ENCODE measurements at places on chromosomes 5 and 9.

- DNase-seq: no peak
These were observed 26.1 kb downstream of the CHD1 start for GRCh38 chr5:98902733-98903132.

GRCh38 chr5:120539471-120539870 is 75.4 kb downstream of the PRR16 start:
- DNase-seq: no peak

DNA sequence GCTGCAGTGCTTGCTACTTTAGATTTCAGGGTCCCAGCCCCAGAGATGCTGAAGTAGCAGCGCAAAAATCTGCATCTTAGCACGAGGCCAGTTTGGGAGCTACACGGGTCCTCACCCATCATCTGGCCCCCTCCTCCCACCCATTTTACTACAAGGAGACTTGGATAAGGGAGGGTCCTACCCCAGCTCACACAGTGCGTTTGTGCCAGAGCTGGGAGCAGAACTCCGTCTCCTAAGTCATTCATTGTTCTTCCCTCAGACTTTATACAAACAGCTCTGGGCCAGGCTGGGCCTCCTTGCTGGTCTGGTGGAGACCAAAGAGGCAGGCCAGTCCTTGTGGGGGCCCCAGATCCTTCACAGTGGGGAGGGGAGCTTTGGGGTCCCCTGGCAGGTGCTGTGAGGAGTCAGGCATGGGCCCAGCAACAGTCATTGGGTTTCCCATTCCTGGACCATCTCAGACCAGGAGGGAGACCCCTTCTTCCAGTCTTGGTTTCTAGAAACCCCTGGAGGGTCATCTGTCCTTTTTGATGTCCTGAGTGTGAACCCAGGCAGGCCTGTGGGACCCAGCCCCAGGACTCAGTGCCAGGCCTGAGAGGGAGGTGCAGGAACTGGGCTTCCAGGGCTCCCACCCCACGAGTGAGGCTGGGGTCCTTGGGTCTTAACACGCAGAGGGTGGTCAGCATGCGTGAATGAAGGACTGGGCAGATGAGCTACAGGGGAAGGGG is 2.3 kb upstream of the IL17B start:
- DNase-seq: no peak

- DNase-seq: no peak
These were observed 466.2 kb downstream of the RAB3C start for GRCh38 chr5:59049095-59049494.

DNA sequence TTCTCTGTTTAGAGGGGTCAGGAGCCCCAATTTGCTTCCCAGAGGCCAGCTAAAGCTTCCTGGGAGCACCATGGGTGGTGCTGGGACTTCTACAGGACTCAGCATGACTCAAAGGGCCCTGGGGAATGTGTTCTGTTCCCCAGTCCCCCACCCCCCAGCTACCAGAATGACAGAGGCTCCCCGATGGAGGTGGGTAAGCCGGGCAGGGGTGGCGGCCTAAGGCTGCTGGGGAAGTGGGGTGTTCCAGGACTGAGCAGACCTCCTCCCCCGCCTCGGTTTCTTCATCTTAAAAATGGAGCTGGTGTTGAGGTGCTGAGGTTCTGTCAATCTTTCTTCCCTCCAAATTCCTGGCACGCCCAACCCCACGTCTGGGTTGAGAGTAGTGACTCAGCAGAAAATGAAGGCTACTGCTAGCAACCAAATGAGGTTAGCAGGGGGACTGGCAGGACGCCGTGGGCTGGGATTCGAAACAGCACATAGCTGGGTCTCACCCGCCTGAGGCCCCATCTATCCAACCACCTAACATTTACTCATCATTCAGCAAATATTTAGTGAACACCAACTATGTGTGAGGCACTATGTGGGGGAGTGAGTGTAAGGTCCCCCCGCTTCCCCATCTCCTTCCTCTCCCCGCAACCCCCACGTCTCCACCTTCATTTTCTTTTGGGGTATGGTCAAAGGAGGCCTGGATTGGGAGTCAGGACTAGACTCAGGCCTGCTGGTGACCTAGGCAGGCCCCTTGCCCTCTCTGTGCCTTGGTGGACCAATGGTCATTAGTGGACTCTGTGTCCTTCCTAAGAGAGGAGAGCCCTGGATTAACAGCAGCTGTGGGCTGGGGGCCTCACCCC is 50.2 kb downstream of the C9orf50 start:
- DNase-seq: no peak

DNA sequence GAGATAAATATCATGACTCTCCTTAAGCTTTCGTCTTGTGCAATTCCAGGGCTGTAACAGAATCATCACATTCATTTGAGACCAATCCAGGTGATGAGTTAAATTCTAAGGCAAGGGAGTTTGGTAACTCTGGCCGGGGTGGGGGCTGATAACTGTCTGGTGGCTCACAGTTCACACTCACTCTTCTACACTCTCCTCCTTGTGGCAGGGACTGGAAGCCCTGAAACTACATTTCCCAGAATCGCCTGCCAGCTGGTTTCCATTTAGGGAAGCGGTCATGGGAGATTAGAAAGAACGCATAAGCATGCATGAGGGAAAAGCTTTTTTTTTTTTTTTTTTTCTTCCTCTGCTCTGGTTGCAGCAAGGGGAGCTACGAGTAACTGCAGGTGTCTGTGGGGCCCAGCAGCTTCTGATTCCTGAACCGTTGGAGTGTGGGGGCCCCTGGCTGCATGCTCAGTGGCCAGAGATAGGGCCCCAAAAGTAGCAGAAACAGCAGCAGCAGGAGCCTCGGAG is 154.8 kb upstream of the TBC1D2 start:
- DNase-seq: peak; percentile 16

DNA sequence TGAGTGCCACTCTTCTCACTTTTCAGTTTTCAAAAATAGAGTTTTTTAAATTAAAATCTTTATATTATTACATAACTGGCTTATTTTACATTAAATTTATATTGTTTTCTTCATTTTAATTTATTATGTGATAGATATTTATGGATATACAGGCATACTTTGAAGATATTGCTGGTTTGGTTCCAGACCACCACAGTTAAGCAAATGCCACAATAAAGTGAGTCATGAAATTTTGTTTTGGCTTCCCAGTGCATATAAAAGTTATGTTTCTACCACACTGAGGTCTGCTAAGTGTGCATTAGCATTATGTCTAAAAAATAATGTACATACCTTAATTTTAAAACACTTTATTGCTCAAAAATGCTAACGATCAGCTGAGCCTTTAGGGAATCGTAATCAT is 47.4 kb downstream of the NDUFS4 start:
- no peak for DNase-seq

- DNase-seq: no peak
These were observed 96.7 kb upstream of the CHD1 start for GRCh38 chr5:99025298-99026045.

GRCh38 chr5:180590543-180591310 is 572 bp downstream of the SCGB3A1 start:
- no peak for DNase-seq

- DNase-seq: no peak
These were observed 85.4 kb downstream of the ANKRD55 start for GRCh38 chr5:56147659-56148230.

DNA sequence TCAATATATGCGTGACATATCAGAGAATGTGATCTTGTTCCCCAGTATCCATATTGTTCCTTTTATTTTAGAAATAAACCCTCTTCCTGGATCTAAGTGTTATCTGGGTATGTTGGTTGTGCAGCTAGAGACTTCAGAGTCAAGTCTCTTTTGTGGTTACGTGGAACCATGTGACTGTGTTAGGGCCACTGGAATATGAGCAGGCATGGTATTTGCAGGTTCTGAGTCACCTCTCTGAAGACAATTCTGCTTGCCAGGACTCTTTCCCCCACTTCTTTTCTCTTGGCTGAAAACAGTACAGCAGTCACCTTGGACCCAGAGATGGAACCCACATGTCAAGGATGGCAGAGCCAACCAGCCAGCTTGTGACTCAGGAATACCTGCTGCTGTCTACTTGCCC is 59.7 kb downstream of the ATP10B start:
- DNase-seq: no peak

- no peak for DNase-seq
These were observed 45.8 kb upstream of the NKD2 start for GRCh38 chr5:962801-963200.

DNA sequence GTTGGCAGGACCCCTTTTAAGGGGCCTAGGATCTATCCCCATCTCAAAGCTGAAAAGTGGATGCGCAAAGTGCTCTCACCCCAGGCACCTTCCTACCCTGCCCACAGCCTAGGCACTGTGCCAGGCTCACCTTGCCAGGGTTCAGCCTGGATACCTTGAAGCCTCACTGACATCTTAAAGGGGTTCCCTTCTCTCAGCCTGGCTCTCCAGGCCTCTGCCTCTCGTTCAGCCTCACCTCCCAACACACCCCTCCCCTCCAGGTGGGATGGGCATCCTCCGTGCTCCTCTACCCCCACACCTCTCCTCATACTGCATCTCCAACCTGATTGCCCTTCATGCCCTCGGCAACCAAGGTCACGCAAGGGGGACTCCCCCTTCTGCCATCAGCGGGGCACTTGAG is 25.5 kb downstream of the TNIP1 start:
- DNase-seq: no peak

DNA sequence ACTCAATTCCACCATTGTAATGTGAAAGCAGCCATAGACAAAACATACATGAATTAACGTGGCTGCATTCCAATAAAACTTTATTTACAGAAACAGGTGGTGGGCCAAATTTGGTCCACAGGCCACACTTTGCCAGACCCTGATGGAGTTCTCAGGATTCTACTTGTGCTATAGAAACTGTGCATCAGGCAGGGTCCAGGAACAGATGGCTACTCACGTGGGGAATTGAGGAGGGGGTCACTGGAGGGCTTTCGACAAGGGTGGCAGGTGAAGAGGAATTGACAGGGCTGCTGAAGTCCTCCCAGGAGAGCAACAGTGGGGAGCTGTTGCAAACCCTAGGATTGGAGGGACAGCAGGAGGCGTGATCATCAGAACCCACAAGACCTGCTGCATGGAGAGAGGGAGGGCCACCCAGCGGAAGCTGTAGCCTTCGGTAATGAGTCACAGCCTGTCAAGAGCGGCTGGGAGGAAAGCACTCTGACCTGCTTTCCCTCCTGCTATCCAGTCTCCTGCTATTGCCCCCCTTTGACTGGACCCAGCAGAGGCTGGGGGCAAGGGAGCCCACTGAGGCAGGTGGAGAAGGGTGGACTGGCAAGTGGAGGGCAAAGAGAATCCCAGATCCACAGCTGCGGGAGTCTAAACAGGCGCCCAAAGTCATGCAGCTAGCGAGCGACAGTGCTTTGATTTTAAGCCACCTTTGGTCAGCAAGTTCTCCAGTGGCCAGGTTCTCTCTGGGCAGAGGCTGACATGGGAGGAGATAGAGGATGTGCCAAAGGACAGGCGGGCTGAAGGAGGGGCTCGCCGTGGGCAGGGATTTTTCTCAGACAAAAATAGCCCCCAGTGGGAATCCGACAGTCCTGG is 138.3 kb upstream of the SMIM23 start:
- no peak for DNase-seq

DNA sequence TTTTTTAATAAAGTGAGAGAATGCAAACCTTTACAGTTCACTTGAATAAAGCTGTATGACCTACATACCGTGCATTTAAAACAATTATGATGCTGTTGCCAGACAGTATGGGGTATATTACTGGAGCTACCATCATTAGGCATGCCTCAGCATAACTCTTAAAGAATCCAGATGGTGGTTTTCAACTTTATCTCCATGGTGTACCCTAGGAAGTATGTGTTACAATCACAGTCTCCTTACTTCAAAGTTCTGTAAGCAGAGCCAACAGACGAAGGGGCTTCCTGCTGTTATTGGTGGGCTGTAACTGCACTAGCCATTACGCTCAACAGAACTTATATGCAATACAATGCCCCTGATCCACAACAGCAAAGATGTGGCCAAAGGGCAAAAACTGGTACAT is 803.3 kb downstream of the DTWD2 start:
- DNase-seq: no peak

GRCh38 chr5:16713386-16713928 is 96.7 kb upstream of the RETREG1 start:
- no peak for DNase-seq

- no peak for DNase-seq
These were observed 272.0 kb upstream of the ZNF462 start for GRCh38 chr9:106590759-106591505.

GRCh38 chr5:81154725-81155124 is 78.4 kb upstream of the CKMT2 start:
- no peak for DNase-seq

DNA sequence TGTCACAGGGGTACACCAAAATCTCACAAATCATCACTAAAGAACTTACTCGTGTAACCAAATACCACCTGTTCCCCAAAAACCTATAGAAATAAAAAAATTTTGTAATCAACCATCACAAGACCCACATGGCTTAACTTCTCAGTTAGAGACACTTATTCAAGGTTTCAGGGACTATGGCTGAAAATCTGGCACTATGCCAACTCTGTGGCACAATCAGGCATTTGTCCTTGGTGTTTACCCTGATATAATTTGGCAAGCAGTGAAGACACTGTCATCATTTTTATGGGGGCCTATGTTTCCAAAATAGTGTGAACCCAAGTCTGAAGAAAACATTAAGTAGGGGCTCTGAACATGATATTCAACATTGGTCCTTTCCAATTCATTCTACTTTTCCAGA is 59.0 kb downstream of the ZNF622 start:
- no peak for DNase-seq

GRCh38 chr5:126752081-126752785 is 24.7 kb upstream of the LMNB1 start:
- no peak for DNase-seq

DNA sequence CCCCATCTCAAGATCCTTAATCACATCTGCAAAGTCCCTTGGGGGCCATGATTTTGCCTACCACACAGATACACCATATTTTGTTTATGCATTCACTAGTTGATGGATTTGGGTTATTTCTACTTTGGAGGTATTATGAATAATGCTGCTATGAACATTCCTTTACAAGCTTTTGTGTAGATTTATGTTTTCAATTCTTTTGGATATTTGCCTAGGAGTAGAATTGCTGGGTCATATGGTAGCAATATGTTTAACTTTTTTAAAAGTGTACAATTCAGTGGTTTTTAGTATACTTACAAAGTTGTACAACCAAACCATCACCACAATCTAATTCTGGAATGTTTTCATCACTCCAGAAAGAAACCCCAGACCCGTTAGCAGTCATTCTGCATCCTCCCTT is 7.8 kb upstream of the ANP32B start:
- no peak for DNase-seq

- DNase-seq: no peak
These were observed 183.9 kb downstream of the C9orf50 start for GRCh38 chr9:129436751-129437625.

DNA sequence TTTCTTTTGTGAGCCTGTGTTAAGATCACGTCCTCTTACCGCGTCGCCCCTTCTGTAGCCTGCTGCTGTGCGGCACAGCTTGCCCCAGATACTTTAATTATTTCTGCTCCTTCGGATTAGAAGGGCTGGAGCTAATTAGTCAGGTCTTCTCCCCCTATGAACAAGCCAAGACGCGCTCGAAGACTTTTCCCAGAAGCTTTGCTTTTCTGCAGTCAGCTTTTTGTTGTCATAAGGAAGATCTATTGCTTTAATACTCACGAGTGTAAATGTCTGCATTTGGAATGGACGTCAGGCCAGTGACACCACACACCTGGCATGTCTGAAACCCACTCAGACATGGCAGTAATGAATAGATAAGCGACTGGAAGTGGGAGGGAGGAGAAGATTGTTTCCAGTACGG is 37.0 kb downstream of the PRUNE2 start:
- no peak for DNase-seq
